Stimulated activated CD4-positive, alpha-beta T cell treated with anti-CD3 and anti-CD28 coated beads, TNF-alpha, amount 100 ng/mL, for 48 hours (primary cell): ENCODE measurements at places on chromosomes 16 and 17.

- DNase-seq: no peak
These were observed at the start of gene MIF4GD for GRCh38 chr17:75270966-75271232. Gene MIF4GD (minus strand): TSS chr17:75271231. CDS start chr17:75270195, 1,036 bp downstream.

GRCh38 chr17:59669944-59670343 lies 37.3 kb downstream of the PTRH2 start:
- DNase-seq: no peak

GRCh38 chr17:42193216-42193968 lies 902 bp downstream of the GHDC start:
- DNase-seq: no peak

GRCh38 chr17:6521586-6521985 lies 34.8 kb downstream of the PITPNM3 start:
- no peak for DNase-seq

DNA sequence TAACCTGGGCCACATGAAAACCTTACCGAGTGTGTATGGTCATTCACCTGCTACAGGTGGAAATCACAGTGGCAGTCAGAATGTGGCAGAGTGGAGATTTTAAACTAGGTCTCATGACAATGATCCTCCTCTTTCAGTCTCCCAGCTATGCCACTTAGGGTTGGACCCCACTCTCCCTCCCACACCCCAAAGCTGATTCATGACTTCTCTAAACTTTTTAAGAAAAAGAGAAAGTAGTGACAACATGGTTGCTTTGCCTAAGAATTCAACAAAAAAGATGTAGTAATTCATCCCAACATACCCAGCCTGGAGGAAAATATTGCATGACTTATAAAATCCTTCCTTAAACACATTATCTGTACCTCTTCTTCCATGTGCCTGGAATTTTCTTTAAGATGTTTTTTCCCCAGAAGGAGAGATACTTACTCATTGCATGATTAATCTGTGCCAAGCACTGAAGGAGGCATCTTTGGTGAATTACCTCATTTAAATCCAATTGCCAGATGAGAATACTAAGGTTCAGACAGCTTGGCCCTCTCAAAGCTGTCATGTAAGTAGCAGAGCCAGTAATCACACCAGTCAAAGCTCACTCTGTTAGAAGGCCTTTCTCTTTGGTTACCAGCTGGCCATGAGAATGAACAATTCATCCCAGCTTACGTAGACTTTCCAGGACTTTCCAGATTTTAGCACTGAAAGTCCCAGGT lies 119.9 kb downstream of the COPRS start:
- no peak for DNase-seq

- no peak for DNase-seq
These were observed 17.1 kb downstream of the MEAK7 start for GRCh38 chr16:84487358-84487757.
